ENCODE measurements at places on chromosomes 11 and 22.
A peak's percentile ranks its signal among the peaks of the same experiment; 100 is the strongest.

DNA sequence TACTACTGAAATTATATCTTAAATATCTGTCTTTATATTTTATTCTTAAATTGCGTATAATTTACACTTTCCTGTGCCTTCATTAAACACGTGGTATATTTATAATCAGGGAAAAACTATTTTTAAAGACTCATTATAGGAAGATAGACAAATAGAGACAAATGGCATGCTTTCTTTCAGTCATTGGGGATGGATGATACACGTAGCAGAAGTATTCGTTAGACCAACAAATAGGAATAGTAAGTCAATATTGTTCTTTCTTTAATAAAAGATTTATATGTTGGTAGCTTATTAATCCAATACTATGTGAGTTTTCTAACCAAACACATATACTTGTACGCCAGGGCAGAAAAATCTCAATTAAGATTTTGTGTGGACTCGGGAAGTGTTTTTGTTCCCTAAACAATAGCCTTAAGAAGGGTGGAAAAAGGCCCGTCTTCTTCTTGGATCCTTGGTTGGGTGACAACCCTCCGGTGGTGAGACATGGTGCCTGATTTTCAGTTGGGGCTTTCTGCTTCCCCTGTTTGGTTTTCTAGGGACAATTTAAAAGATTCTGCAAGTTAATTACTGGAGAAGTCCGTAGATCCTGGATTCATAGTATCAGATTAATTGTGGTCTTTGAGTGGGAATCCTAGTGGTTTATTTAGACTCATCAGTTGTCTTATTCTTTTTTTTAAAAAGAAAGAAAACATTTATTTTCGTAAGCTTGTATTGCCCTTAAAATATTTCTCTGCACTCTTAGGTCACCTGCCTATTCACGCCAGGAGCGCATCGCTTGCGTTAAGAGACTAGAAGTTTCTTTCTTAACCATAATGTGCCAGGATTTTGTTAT is 83.5 kb upstream of the WNT7B start:
- DNase-seq, result no peak

DNA sequence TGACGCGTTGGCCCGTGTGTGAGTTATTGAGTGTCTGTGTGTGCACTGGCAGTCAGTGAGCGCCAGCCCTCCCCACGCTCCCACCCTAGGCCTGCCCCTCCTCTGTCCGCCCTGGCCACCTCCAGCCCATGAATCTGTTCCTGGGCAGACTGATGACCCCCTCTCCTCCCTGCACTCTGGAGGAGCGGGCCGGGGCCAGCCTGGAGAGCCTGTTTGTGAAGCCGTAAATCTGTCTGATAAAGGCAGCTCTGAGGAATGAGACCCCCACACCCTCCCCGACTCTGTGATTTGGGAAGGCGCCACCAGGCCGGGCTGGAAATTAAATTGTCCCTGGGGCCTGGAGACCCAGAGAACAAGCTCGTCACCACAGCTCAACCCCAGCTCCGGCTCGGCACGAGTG is 8.6 kb downstream of the TSSC4 start:
- no peak for DNase-seq

DNA sequence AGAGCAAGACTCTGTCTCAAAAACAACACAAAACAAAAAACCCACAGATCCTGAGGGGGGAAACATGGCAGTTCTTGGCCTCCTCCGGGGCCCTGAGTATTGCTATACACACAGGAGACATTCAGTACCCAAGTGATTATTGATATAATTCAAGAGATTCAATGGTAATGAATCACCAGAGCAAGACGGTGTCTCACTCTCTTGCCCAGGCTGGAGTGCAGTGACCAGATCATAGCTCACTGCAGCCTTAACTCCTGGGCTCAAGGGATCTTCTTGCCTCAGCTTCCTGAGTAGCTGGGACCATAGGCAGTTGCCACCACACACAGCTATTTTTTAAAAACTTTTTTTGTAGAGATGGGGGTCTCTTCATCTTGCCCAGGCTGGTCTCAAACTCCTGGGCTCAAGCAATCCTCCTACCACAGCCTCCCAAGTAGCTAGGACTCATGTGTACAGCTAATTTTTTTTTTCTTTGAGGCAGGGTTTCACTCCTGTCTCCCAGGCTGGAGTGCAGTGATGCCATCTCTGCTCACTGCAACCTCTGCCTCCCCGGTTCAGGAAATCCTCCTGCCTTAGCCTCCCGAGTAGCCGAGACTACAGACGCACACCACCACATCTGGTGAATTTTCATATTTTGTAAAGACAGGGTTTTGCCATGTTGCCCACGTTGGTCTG is 21.8 kb upstream of the PIK3C2A start:
- no peak for DNase-seq

GRCh38 chr11:114163830-114164401 is 104.4 kb downstream of the ZBTB16 start:
- DNase-seq, result peak; percentile 60

- peak; percentile 34 for DNase-seq
Measured at GRCh38 chr22:36977401-36977861, 41.8 kb downstream of the TST start.

DNA sequence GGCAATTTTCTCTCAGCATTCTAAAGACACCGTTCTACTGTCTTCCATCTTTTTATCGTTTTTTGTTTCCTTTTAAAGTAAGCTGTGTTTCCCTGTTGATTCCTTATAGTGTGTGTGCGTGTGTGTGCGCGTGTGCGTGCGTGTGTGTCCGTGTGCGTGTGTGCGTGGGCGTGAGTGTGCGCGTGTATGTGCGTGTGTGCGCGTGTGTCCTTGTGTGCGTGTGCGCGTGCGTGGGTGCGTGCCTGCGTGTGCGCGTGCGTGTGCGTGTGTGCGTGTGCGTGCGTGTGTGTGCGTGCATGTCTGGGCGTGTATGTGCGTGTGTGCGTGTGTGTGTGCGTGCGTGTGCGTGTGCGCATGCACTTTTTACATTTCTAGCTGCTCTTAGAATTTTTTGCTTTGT is 1033.7 kb downstream of the BRD1 start:
- DNase-seq, result no peak

DNA sequence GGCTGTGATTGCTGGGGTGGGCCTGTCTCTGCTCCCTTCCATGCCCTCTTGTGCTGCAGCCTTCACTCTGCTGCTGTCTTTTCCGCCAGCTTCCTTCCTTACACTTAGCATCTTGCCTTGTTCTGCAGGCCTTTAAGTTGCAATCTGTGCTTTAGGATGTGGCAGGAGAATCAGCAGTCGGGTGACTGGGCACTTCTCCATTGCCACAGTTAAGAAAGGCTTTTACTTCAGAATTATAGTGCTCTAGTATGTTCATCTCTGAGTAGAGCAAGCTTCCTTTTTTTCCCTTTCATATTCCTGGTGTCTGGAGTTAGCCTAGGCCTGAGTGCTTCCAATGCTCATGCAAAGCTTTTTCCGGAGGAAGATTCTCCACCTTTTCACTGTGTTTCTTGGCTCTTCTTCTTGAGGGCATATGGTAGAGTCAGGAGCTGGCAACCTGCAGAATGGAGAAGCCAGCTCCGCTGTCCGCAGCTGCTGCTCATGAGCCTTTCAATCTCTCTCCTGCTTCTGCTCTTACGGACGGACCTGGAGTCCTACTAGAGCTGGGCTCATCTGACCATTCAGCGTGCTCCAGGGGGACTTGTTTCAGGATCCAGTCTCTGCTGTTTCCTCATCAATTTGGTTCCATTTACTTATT is 20.2 kb downstream of the PPP6R2 start:
- DNase-seq, result no peak

GRCh38 chr22:19879992-19880785 is 25.5 kb upstream of the GNB1L start:
- peak; percentile 21 for DNase-seq
